Esophagus squamous epithelium (tissue), 5 donors: ENCODE measurements at places on chromosomes 5 and 9.

DNA sequence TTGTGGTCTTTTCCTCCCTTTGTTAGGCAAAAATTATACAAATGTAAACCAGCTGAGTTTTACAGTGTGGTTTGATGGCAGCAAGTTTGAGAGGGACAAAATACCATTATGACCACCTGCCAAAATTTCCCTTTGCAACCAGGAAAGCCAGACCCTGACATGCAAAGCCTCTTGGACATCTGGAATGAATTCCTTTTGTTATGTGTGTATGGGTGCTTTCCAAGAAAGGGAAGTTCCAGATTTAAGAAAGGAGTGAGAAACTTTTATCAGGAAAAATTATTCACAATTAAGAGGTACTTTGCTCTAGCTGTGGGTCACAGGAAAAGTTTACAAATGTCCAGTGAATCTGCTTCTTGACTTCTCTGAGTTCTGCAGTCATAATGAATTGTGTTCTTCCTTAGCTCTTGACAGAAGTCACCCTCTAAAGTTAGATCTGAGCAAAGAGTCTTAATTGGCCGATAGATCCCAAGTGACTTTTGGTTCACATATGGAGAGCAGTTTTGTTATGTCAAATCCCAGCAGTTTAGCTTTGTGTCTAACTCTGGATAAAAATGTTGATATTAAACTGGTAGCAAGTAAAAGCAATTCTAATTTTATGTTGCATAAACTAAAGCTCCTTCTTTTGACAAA is 295.9 kb upstream of the ZNF608 start:
- no peak for DNase-seq

GRCh38 chr9:34377404-34377746 is 677 bp upstream of the MYORG start:
- no peak for DNase-seq

- no peak for DNase-seq
Measured at GRCh38 chr9:114953959-114954358, 23.6 kb upstream of the TNFSF8 start.

DNA sequence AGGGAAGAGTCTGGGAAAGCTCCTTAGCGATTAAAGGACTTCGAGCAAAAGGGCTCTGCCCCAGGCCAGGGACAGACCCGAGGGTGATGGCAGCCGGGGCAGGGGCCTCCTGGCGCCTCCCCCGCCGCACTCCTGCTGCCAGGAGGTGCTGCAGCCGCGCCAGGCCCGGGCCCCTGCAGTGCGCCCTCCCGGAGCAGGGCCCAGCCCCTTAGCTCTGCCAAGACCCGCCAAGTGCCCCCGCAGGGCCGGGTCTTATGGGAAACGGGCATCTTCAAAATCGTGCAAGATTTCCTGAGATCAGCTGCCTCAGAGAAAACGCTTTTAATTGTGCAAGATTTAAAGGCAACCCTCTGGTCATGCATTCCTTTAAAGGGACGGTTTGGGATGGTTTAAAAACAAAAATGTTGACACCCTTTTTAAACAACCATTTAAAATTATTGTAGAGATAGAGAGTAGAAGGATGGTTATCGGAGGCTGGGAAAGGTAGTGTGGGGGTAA is 52.4 kb downstream of the CDC14B start:
- DNase-seq = no peak

- no peak for DNase-seq
Measured at GRCh38 chr5:75078027-75078426, 25.7 kb upstream of the GCNT4 start.

- no peak for DNase-seq
Measured at GRCh38 chr5:132083071-132083678, 9.6 kb downstream of the CSF2 start.

DNA sequence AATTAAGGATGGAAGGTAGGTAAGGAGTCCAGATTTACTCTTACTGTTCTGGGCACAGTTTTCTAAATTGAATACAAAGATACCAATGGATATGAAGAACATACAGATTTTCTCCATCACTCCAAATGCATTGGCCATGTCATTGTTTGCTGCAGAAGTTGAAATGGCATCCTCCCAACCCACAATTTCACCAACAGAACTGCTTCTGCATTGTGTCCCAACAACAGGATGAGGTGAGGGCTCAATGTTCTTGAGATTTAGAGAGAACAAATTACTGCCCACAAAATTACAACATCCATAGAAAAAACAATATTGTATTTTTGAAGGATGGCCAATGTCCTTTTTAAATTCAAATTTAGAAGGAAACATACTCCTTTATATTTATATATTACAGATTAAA is 88.9 kb downstream of the NUDT12 start:
- DNase-seq = no peak

DNA sequence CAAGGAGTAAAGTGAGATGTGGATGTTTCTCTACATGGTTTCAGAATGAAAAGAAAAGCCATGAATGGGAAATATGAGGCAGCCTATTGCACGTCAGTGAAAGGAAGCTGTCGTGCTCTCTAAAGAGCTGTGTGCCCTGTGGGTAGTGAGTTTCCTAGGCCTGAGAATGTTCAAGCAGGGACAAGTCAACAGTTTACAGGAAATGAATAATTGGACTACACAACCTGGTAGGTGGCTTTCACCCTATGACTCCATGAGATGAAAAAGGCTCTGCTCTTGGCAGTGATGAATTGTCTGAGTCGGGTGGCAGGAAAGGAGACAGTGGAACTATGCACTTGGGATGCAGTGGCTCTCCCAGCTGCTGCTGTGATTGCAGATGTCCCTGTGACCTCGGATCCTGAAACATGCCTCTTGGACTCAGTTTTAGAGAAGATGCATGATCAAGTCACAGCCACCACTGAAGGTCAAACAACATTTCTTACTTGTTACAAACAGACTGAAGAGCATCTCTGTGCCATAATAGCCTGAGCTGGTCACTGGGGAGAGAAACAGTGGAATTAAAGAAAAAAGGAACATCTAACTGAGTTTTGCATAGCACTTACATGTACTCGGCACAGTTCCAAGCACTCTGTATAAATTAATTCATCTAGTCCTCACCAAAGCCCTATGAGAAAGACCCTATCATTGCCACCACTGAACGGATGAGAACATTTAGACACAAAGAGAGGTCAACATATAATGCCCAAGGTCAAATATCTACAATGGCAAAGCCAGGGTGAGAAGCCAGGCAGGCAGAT is 293.7 kb downstream of the SPOCK1 start:
- no peak for DNase-seq

- DNase-seq = no peak
Measured at GRCh38 chr5:53739111-53739510, 178.7 kb downstream of the NDUFS4 start.
